B cell (primary cell): ENCODE measurements at places on chromosomes 12 and 14. TPM values are rescaled to one million over a fixed set of nuclear protein-coding genes. Genes with fewer than 3 reads are reported as not detected.

Gene TPPP2
- total RNA-seq = not detected in 2 replicates

Gene TMEM233
- total RNA-seq = not detected in 2 replicates

Gene TAS2R10
- 0.27 and 1.2 TPM in 2 replicates for total RNA-seq

Gene SELPLG
- total RNA-seq = 6.1 and 6.2 TPM in 2 replicates

DNA sequence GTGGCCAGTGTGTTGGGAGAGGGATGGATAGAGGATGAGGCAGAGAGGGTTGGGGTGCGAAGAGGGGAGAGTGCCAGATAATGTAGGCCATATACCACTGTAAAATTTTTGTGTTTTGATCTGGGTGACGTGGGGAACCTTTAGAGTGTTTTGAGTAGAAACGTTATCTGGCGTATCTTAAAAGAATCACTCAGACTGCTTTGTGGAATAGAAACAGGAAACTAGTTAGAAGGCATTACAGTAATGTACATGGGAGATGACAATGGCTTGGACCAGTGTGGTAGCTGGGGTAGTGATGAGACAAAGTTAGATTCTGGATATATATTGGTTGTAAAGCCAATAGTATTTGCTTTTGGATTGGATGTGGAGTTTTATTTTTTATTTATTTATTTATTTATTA, 20.6 kb downstream of the ATF1 start:
- no peak for DNase-seq
- no peaks in the 10 kb centered on the region for H3K4me1 ChIP-seq
- H3K27me3 ChIP-seq = no peaks in the 10 kb centered on the region
- no peak overlapping the region for H3K27ac ChIP-seq
- H3K4me3 ChIP-seq = no peak overlapping the region
- peaks cover 19% of the 10 kb centered on the region for H3K36me3 ChIP-seq

- no peaks in the 10 kb centered on the region for H3K4me1 ChIP-seq
- no peaks in the 10 kb centered on the region for H3K36me3 ChIP-seq
- no peak overlapping the region for H3K4me3 ChIP-seq
Observed at GRCh38 chr12:115407036-115407435, 723.1 kb upstream of the TBX3 start.

DNA sequence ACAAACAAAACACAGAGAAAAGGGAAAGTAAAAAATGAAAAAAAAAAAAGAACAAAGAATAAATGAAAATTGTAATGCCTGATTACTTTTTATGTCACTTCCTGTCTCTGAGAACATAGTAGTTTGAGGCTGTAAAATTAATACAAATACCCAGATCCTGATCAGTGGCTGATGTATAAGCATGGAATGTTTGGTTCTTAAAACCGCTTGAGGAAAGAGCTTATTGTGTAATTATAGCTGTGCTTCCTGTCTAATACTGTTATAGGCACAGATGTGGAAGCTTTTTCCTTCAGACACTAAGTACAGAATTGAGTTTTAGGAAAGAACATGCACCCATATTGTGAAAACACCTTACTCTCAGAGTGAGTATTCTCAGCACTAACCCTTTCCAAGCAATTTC, 86.9 kb downstream of the AVPR1A start:
- H3K36me3 ChIP-seq = no peaks in the 10 kb centered on the region
- H3K4me3 ChIP-seq = no peak overlapping the region
- H3K27me3 ChIP-seq = no peaks in the 10 kb centered on the region
- H3K4me1 ChIP-seq = no peaks in the 10 kb centered on the region
- no peak overlapping the region for H3K27ac ChIP-seq
- no peak for DNase-seq

GRCh38 chr12:6818645-6819044, 3.0 kb upstream of the GPR162 start:
- no peak for DNase-seq
- H3K4me3 ChIP-seq = no peak overlapping the region
- no peak overlapping the region for H3K27ac ChIP-seq
- H3K27me3 ChIP-seq = no peaks in the 10 kb centered on the region

- no peaks in the 10 kb centered on the region for H3K27me3 ChIP-seq
- no peak overlapping the region for H3K4me3 ChIP-seq
- H3K36me3 ChIP-seq = no peaks in the 10 kb centered on the region
Observed at GRCh38 chr12:125070112-125070511, 4.9 kb downstream of the AACS start.

GRCh38 chr14:57875296-57875695, 9.4 kb upstream of the SLC35F4 start:
- DNase-seq = no peak
- no peaks in the 10 kb centered on the region for H3K36me3 ChIP-seq
- no peaks in the 10 kb centered on the region for H3K4me1 ChIP-seq
- H3K27me3 ChIP-seq = no peaks in the 10 kb centered on the region
- H3K4me3 ChIP-seq = no peak overlapping the region
- no peak overlapping the region for H3K27ac ChIP-seq

GRCh38 chr12:94183708-94184379, 35.5 kb downstream of the PLXNC1 start:
- H3K27ac ChIP-seq = no peak overlapping the region
- peaks cover 42% of the 10 kb centered on the region for H3K36me3 ChIP-seq
- DNase-seq = no peak

GRCh38 chr12:111396726-111397445, 8.8 kb upstream of the SH2B3 start:
- H3K27me3 ChIP-seq = no peaks in the 10 kb centered on the region
- peak overlapping the region; percentile 40 for H3K4me3 ChIP-seq
- H3K4me1 ChIP-seq = peaks cover 24% of the 10 kb centered on the region
- no peaks in the 10 kb centered on the region for H3K36me3 ChIP-seq

DNA sequence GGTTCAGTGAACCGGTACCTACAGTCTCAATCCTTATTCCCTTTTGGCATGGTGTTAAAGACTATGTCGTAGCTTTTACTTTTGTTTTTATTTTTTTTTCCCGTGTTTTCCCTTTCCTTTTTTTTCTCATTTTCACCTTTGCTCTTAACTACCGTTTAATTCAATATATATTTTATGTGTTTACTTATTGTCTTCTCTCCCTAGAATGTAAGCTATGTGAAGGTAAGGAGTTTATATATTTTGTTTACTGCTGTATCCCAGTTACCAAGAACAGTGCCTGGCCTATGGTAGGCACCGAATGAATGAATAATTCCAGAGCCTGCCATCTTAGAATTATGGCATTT, 261 bp upstream of the MLH3 start:
- no peaks in the 10 kb centered on the region for H3K36me3 ChIP-seq
- no peaks in the 10 kb centered on the region for H3K27me3 ChIP-seq
- peaks cover 9% of the 10 kb centered on the region for H3K4me1 ChIP-seq

DNA sequence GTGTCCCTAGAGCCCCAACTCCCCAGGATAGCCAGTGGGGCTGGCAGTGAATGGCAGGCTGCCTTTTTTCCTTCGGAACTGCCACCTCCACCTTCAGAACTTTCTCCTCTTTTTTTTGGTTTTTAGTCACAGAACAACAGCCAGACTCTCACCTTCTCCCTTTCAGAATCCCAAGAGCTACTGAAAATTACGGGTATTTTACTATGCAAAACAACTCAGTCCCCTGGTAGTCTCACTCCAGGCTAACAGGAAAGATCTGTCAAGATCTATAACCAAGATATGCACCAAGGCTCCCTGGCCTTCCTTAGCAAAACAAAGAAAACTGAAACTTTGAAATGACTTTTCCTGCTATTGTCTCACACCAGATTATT, 12.5 kb downstream of the PLEKHG6 start:
- no peak overlapping the region for H3K27ac ChIP-seq
- H3K4me3 ChIP-seq = no peak overlapping the region
- H3K36me3 ChIP-seq = no peaks in the 10 kb centered on the region
- H3K27me3 ChIP-seq = peaks cover 87% of the 10 kb centered on the region

- no peaks in the 10 kb centered on the region for H3K4me1 ChIP-seq
- H3K27me3 ChIP-seq = no peaks in the 10 kb centered on the region
- no peak overlapping the region for H3K27ac ChIP-seq
- H3K4me3 ChIP-seq = no peak overlapping the region
- peak; percentile 67 for DNase-seq
- no peaks in the 10 kb centered on the region for H3K36me3 ChIP-seq
Observed at GRCh38 chr14:50714450-50715073, 46.5 kb upstream of the SAV1 start.

- H3K4me3 ChIP-seq = peak overlapping the region; percentile 77
- H3K36me3 ChIP-seq = no peaks in the 10 kb centered on the region
- no peaks in the 10 kb centered on the region for H3K27me3 ChIP-seq
- DNase-seq = peak; percentile 76
Observed at GRCh38 chr12:106249411-106250135, 1.8 kb upstream of the CKAP4 start.

DNA sequence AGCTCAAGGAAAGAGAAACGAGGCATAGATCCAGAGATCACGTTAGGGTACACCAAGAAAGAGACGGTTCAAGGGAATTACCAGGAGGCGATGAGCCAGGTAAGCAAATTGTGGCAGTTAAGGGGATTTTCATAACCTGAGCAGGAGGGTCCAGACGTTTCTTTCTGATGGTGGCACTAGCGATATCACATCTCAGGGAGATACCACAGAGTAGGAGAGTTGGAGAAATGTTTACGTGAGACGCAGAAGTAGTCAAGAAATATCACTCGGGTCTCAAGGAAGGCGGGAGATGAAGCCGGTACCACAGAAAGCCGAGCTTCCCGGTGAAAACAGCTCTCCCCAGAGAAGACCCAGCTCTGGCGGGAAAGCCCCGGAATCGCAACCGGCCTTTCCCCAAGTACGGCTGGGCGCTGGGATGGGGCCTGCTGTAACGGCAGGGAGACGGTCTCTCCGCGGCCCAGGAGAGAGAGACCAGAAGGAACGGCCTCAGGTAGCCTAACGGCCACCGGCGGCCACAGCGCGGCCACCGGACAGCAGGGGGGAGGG, 485 bp downstream of the SENP1 start:
- peak overlapping the region; percentile 79 for H3K4me3 ChIP-seq
- peak; percentile 85 for DNase-seq
- no peaks in the 10 kb centered on the region for H3K27me3 ChIP-seq
- peak overlapping the region; percentile 93 for H3K27ac ChIP-seq
